ENCODE measurements at places on chromosomes 1 and 21.

DNA sequence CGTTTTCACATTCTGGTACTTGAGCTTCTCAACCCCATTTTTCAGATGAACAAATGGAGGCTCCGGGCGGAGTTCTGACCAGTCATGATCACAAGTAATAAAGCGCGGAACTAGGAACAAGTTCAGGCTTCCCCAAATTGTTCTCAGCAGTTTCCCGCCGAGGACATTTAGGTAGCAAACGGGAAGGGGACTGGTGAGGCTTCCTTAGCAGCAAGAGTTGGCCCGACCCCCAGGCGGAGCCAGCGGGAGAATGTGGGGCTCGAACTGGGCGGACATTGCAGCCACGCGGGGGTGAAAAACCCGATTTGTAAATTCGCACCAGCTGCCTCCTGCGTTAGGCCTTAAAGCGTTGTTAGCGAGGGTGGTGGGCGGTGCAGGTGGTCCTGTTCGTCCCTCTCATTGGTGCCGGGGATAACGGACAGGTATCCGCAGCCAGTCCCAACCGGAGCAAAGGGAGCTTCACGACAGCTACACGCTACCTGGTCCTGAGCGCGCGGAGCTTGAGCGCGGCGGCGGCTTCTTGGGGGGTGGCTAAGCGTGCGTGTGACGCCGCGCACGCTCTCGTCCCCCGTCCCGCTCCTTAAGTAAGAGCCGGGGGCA, 15.3 kb downstream of the SEMA6C start:
- DNase-seq: peak; percentile 85

DNA sequence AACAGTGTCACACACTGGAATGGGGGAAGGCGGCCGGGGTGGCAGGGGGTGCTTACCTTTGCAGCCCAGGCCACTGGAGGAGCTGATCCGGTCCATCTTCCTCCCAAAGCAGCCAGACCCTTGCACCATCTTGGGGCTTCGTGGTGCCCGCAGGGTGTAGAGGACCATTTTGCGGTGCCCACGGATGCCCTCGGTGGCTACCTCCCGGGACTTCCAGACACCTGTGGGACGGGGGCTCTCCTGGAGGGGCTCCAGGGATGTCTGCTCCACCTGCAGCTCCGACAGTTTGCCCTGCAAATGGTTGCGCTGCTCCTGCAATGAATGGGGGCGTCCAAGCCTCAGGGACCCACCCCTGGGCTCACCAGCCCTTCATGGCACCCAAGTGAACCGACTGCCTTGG, 587 bp downstream of the NPPB start:
- DNase-seq: no peak

DNA sequence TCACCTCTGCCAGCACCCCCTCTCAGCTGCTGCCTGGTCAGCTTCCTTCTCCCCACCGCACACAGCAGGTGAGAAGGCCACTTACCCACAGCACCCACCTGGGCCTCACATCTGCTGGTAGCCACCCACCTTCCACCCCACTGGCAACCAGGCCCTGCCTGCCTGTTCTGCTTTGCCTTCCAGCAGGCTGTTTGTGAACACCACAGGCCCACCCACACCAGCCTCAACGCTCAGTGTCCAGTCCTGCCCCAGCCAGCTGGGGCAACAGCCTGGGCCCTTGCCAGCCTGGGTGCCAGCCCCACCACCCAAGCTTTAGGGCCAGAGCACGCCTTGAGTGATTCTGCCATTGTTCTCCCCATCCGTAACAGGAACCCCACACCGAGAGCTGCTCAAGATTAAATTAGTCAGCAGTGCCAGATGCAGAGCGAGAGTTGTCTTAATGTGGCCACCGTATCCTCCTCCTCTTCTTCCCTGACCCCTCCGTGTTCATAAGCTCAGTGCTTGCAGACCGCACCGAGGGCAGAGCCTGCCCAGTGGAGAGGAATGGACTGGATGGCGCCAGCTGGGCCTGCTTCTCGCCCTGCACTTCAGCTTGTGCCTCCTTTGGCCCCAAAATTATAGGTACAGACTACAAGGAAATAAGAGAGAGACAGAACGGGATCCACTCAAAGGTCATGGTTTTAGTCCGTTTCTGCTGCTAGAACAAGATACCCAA, 120.3 kb upstream of the COL6A1 start:
- DNase-seq: no peak

DNA sequence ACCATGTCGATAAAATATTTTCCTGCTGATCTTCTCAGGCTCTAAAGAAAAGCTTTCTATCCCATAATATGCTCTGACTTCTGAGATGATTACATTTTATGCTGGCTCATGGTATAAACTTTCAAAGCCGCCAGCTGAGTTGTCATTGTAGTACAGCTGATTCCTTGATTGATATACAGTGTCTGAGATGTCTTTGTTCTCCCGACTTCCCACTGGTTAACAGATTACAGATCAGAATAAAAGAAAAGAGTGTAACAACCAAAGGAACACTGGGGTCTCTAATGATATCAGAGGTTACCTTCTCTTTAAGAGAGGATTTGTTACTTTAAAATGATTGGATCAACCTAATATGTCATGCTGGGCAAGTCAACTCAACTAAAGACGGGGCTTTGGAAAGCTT, 485.4 kb upstream of the LRRC7 start:
- no peak for DNase-seq

DNA sequence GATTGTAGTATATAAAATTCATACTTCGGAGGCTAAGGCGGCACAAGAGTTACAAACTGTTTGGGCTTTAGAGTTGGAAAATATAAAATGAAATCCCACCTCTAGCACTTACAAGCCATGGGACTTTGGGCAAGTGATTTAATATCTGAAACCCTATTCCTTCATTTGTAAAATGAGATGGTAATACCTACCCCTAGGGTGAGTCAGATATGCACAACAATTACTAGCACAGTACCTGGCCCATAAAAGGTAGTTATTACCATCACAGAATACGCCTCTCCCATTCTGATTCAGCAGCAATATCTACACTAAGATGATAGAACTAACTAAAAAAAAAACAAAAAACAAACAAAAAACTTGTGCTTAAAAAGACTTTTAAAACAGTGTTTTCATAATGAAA, 3.5 kb downstream of the KLHL12 start:
- no peak for DNase-seq

DNA sequence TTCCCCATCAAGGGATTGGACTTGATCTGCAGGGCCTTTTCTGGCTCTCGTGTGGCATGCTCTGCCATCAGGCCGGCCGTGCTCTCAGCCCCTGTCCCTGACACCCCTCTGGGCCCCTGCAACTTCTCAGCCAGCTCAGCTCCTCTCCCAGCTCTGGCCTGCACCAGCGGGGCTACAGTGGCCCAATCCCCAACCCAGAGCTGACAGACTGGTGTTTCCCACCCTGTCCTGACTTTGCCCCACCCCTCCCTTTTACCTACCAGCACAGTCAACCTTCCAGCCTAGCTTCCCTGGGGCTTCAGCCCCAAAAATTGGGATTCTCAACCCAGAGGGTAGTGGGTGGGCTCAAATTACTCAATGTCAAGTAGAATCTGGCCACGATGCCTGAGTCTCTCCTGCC, 149.3 kb downstream of the SYF2 start:
- DNase-seq: no peak

DNA sequence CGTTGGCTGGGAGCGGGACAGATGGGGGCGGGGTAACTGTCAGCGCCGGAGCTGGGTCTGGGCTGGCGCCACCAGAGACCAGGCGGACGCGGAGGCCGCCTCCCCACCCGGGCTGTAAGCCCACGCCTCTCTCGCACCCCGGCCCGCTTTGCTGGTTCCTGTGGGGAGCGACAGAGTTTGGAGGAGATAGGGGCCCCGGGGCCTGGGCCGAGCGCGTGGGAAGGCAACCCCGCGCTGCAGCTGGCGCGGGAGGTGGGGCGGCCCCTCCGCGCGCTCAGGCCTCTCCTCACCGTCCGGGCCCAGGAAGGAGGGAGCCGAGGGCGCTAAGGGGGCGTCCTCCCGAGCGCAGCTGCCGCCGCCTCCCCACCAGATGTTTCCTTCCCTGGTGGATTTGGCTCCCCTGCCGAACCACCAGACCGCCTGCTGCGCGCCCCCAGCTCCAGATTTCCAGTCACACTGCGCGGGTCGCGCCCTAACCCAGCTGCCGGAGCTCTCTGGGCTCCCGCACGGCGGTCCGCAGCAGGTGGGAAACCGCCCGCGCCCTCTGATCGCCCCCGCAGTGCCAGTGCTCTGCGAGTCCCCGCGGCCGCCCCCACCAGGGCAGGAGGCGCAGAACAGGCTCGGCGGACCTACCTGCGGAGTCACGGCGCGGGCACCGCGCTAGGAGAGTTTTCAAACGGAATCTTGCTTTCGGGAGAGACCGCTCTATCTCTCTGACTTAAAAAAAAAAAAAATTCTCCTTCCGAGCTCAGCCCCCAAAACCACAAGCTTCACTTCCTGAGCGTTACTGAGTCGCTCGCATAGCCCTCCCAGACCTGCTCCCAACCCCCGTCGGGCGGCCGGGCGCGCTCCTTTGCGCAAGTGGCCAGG, 1.1 kb downstream of the GFI1 start:
- peak; percentile 67 for DNase-seq
